GM19239 (cell line): ENCODE measurements at places on chromosomes 12 and 14.

GRCh38 chr14:58919217-58919616 lies 269.2 kb upstream of the DAAM1 start:
- no peak for DNase-seq

- DNase-seq = no peak
These were observed 113.1 kb downstream of the TTC6 start for GRCh38 chr14:37708481-37708880.

DNA sequence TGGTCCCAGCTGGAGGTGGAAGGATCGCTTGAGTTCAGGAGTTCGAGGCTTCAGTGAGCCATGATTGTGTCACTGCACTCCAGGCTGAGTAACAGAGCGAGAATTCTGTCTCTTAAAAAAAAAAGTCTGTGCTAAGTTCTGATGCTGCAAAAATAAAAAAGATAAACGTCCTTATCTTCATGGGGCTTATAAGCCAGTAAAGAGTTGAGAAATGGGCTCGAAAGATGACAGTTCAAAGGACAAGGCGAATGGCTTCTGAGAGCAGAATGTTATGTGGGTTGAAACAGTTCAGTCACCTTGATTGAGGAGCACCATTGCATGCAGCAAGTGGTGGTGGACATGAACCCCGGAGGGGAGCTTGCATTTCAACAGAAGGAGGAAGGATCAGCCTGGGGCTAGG lies 4.7 kb downstream of the TSPAN9 start:
- no peak for DNase-seq

GRCh38 chr14:22871224-22872032 lies at the start of gene LRP10:
LRP10 (plus strand) TSS chr14:22871740; CDS start chr14:22872304, 564 bp downstream.
- DNase-seq = peak; percentile 65

- DNase-seq = no peak
These were observed 4.9 kb downstream of the PLD4 start for GRCh38 chr14:104929268-104930230.

GRCh38 chr14:65444230-65444629 lies 31.7 kb downstream of the FUT8 start:
- DNase-seq = no peak
